ENCODE measurements at places on chromosomes 11 and 22.

GRCh38 chr11:8268530-8269400 lies 5.1 kb upstream of the LMO1 start:
- no peak for DNase-seq

DNA sequence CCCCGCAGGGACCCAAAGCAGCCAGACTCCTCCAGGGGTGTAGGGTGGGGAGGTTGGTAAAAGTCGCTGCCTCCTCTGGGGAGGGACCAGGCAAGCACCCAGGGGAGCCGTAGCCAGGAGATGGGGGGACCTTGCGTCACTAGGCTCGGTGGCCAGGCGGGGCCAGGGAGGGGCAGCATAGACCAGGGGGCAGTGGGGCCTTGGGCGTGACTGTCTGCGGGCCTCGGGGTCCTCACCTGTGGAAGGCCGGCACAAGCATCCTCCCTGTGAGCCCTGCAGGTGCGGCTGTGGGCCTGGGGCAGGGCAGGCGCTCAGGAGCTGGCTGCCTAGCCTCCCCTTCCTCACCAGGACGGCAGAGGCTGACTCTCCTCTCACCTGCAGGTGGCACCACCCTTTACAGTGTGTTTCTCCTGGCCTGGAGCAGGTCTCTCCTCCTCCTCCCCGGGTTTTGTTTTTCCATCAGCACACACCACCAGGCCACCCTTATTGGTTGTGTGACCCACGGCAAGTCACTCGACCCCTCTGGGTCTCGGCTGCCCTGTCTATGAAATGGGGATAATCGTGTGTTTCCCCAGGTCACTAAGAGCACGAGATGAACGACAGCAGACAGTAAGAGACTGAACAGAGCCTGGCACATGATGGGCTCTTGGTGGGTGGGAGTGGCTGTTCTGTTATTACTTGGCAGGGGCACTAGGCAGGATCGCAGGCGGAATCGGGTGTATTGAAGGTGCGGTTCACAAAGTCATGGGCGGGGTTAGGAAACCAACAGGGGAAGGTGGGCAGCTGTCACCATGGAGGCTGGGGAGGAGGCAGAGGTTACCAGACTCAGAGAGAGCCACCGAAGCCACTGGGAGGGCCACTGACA lies 52.7 kb downstream of the FLRT1 start:
- DNase-seq: peak; percentile 29

GRCh38 chr11:70278994-70279393 lies 8.5 kb downstream of the PPFIA1 start:
- no peak for DNase-seq

DNA sequence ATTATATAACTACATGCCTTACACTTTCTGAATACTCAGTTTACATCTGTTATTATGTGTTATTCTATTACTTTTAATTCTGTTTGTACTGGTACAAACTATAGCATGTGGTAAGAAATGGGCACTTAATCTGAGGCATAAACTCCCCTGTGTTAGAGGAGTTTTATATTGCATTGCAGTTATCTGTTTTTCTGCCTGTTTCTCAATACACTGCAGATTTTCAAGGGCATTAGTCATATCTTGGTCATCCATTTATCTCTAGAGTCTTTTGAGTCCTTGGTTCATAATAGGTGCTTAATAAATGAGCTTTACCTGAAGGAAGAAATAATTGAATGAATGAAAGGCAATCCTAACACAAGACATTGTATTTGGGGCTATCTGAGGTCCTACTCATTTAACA lies 182.9 kb upstream of the CTSC start:
- no peak for DNase-seq

DNA sequence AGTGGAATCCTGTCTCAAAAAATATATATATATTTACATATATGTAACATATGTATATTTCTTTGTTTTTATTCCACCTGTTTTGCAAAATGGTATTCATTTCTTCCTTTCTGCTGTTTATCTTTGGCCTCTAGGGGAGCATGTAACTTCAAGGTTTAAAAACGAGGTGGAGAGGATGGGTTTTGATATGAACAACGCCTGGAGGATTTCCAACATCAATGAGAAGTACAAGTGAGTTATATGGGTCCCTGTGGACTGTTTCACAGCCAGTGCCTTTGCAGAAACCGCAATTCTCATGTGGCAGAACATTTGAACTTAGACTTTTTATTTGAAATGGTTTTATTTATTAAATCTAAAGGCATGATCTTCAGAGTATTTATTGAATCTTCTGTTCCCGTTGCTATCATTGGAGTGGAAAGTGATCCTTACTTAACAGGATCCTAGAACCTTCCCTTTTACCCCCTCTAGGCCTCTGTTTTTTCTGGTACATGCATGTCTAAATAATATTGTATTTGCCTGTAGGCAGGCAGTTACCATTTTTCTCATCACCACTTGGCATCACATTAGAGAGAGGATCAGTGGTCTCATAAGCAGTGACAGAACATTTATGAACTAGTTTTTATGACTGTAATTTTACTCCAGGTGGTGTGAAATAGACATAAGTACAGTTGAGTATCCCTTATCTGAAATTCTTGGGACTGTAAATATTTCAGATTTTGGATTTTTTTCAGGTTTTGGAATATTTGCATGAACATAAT lies 81.5 kb upstream of the HORMAD2 start:
- no peak for DNase-seq

GRCh38 chr11:101508370-101508769 lies 75.4 kb downstream of the TRPC6 start:
- no peak for DNase-seq

- DNase-seq: no peak
Observed at GRCh38 chr11:18536209-18536608, 9.5 kb upstream of the TSG101 start.

- DNase-seq: no peak
Observed at GRCh38 chr11:95547186-95547585, 242.4 kb downstream of the FAM76B start.

- DNase-seq: no peak
Observed at GRCh38 chr11:494761-495536, 12.1 kb downstream of the RNH1 start.

GRCh38 chr11:88188251-88188931 lies 13.1 kb upstream of the RAB38 start:
- no peak for DNase-seq

DNA sequence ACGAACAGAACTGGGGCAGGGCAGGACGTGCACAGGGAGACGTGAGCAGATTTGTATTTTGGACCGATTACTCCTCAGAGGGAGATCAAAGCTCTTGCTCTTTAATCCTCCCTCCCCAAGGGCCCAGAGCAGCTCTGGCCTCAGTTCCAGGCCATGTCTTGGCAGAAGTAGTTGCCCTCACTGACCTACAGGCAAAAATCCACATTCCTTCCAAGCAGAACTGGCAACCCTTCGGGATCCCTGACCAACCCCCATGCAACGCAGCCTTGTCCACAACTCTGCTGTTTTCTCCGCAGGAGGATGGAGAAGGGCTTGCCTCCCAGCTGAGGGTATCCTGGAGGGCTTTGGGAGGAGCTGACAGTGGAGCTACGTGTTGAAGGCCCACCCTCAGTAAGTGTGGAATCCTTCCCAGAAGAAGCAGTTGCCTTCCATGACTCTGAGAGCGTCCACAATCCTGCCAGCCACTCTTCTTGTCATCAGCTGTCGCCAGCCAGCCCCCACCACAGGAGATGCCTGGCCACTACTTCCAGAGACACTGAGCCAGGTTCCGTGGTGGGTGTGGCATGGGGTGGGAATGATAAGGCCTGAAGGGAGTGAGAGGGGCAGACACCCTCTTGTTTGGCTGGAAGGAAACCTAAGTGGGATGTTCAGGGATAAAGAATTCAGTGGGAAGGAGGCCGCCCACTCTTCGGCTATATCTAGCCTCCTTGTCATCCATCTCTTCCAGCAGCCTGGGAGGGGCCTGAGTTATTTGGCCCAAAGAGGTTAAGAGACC lies 68.1 kb downstream of the PDE2A start:
- no peak for DNase-seq

GRCh38 chr11:115869780-115870431 lies 365.7 kb upstream of the CADM1 start:
- DNase-seq: peak; percentile 31

DNA sequence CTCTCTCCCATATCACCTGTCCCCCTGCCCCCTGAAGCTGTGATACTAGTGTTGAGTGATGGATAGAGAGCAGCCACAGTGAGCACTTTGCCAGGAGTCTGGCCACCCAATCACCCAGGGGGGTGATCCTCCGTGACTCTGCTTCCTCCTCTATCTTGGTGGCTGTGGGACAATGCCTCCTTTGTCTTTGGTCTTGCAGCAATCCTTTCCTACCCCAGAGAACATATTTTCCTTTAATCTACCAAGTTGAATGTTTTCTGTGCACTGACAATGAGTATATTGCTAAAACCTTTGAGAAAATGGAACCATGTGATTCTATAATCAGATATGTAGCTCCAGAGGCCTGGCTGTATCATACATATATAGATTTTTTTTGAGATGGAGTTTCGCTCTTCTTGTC lies 58.1 kb upstream of the HEPHL1 start:
- no peak for DNase-seq

DNA sequence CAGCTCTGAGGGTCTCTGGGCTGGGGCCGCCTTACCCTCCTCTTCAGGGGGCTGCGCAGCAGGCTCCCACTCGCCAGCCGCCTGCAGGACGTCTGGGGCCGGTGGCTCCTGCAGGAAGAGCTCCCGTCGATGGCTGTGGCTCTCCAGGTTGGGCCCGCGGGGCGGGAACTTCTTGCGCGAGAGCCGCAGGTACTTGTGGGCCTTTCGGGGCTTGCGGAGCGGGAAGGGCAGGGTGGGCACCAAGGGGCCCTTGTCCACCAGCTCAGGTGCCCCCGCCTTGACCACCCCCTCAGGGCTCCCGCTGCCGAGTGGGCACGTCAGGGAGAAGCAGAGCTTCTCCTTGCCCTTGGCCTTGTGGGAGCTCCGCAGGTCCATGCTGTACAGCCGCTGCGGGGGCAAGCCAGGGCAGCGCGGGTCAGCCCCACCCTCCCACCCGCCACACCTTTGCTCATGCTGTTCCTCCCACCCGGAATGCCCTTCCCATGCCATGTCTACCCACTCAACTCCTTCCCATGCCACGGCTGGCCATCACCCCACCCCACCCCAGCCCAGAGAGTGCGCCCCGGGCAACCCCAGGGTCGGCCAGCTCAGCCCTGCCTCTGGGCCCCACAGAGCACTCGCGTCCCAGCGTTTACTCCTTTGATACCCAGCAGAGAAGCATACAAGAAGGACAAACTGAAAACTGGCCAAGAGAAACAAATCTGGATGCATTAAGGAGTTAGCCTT lies 18.0 kb downstream of the CBX7 start:
- no peak for DNase-seq

DNA sequence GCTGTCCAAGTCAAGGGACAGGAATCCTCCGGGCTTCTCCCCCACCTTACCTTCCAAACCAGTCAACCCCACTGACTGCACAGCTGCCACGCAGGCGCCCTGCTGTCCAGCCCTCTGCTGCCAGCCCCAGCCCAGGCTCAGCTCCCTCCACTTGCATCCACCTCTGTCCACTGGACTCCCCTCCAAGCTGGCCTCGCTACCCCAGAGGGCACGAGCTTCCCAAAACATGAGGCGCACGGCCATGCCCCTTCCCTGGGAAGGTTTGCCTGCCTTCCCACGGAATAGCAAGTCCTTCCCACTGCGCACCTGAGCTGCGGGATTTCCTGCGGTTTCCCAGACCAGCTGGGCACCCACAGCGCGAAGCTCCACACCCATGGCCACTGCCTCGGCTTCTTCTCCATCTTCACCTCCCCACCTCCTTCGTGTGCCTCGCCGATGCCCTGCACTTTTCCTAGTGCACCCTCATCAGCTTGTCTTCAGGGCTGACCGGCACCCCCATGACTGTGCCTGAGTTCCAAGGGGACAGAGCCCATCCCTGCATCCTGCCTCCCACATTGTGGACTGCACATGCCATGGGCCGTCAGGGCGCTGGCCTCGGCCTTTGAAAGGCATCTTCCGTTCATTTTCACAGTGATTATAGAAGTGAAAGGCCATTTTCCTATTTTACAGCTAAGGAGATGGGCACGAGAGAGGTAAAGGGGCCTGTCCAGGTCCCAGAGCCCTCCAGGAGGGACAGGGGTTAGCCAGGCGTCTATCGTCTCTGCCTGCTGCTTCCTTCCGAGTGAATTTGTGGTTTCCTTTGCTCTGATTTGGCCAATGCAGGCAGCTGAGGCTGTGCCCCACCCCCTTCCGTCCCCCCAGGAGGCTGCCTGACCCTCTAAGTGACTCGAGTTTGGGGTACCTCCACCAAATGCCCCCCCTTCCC lies 16.4 kb downstream of the IFITM10 start:
- DNase-seq: no peak

GRCh38 chr11:36365907-36366306 lies 69.8 kb downstream of the PRR5L start:
- DNase-seq: no peak

GRCh38 chr11:118705111-118705741 lies 25.8 kb upstream of the TREH start:
- DNase-seq: no peak

DNA sequence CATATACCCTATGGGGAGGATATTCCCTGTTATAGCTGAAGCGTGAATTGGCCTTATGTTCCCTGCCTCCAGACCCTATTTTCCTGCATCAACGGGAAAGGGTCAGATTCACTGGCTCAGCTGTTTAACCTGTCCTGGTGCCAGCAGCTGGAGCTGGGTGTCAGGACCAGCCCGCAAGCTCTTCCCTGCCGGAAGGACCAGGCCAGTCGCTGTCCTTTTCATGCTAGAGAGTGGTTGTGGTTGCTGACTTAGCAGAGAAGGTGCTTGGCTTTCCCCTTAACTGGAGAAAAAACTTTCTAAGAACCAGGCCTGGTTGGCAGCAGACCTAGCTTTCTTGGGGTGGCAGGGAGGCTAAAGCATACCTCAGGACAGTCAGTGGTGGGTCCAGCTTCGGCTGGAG lies 5.2 kb upstream of the SREBF2 start:
- no peak for DNase-seq

- DNase-seq: no peak
Observed at GRCh38 chr11:4919250-4919649, at the start of gene OR51G2. Gene OR51G2 (minus strand): TSS chr11:4919350. CDS start chr11:4915663, 3,687 bp downstream.

- DNase-seq: no peak
Observed at GRCh38 chr11:93662175-93662570, 691 bp downstream of the CEP295 start.

GRCh38 chr11:34234086-34234740 lies 123.6 kb downstream of the ABTB2 start:
- peak; percentile 55 for DNase-seq

- DNase-seq: no peak
Observed at GRCh38 chr22:26229910-26230309, 60.6 kb downstream of the SEZ6L start.

DNA sequence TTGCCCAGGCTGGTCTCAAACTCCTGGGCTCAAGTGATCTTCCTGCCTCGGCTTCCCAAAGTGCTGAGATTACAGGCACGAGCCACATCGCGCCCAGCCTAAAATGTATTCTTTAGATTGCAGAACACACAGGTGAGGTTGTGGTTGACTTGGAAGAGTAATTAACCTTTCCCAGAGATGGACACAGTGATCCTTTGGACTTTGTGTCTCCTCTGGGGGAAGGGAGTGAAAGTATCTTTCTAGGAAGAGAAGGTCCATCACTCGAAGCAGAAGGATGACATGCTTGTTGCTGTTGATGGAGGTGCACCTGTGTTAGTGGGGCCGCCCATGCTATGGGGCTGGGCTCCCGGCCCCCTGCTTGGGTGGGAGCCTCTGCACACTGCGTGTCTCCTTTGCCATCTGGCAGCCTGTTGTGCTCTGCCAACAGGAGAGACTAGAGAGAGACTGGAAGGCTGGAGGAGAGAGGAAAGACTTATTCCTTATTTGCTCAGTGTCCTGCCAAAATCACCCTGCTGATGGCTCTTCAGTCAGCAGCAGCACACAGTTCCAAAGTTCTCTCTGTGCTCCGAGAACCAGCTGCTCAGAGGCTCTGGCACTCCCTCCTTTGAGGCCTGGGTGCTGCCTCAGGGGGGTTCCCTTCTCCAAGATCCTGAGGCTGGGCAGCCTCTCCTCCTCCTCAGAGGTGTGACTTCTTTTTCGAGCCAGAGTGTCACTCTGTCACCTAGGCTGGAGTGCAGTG lies 33.1 kb upstream of the CYB5R3 start:
- DNase-seq: no peak

GRCh38 chr11:117143390-117143789 lies 697 bp upstream of the PAFAH1B2 start:
- no peak for DNase-seq
